GM20000 (cell line): ENCODE measurements at places on chromosomes 2 and 18.

DNA sequence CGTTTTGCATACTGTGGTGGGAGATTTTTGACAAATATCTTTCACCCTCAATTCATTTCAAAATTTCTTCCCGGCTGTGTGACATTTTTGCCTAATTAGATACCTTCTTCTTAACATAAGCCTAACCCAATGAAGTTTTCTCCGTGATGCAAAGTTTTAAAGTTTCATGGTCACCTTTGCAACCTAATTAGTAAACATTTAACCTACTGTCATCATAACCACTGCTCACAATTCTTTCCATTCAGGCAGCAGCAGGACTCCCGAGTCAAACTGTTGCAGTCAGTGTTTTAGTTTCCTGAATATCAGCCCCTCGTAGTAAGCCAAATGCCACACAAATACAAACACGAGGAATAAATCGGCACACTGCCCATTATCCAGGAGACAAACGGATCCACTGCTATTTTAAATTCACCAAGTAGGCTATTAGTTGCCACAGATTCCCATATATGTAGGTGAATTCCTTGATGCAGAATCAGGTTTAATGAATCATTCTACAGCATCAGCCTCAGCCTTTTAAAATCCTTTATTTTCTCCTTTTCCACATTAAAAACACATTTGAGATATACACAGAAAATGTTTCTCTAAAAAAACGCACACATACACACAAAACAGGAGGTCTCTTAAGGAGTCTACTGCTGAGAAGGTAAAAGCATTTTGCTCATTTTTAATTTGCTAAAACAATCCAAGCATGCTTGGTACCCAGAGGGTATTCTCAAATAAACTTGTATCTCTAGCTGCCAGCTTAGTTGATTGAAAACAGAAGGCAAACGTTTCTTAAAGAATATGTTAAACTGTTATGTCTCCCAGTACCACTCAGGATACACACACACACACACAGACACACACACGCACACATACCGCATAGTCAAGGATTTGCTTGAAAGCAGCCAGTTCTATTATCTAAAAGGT lies 106.5 kb upstream of the KCTD1 start:
- DNase-seq: no peak

DNA sequence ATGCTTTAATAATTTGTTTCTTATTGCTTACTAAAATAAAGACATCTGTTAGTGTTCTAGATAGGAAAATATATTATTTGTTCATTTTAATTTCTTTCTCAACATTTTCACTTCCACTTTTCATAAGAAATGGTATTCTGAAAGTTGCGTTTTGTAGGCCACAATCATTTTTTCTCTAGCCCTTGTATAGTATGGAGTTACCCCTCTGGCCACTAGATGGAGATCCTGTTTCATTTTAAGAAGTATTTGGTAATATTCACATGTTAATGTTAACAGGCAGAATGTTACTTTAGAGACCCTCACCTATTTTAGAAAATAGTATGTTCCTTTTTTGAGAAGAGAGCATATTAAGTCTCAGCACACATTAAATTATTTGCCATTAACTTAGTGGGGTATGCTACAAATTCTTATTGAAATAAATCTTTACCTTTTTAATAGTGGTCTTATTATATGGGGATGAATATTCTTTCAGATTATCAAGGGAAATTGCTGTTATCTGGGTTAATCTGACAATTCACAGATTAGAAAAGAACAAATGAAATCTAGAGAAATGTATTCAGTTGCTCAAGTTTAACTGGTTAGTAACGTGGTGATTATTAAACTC lies 73.9 kb upstream of the TTC27 start:
- DNase-seq: peak; percentile 57

DNA sequence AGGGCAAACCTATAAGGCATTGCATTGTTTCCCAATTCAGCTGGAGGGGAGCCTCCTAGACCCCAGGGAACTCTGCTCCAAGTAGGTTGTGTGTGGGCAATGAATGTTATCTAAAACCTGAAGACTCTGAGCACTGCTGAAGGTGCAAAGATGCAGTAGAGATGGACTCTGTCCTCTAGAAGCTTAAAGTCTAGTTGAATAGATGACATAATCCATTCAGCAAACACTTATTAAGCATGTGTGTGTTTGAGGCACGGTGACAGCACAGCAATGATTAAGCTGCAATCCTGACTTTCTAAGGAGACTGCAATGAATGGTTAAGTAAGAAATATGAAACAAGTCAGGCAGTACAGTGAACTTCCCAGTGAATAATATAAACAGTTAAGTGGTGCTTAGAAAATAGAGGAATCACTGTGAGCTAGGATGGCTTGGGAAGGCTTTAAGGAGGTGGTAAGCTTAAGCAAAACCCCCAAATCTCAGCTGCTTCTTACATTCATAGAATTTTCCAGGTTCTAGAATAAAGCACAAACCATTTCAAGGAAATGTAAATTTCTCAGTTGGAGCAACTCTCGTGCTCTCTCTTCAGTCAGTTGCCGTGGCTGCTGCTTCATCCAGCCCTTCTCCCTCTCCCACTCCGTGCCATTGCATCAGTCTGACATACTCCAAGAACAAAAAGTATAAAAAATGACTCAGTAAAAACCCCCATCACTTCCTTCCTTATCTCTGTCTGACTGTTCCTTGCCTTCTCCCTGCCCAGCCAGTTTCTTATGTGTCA lies 19.1 kb downstream of the MXD1 start:
- no peak for DNase-seq

- peak; percentile 51 for DNase-seq
These were observed 558 bp downstream of the TTC39C start for GRCh38 chr18:24014986-24015638.

GRCh38 chr2:202019689-202020450 lies 13.8 kb upstream of the FZD7 start:
- DNase-seq: no peak

GRCh38 chr2:99786636-99787390 lies 297.0 kb upstream of the REV1 start:
- no peak for DNase-seq

DNA sequence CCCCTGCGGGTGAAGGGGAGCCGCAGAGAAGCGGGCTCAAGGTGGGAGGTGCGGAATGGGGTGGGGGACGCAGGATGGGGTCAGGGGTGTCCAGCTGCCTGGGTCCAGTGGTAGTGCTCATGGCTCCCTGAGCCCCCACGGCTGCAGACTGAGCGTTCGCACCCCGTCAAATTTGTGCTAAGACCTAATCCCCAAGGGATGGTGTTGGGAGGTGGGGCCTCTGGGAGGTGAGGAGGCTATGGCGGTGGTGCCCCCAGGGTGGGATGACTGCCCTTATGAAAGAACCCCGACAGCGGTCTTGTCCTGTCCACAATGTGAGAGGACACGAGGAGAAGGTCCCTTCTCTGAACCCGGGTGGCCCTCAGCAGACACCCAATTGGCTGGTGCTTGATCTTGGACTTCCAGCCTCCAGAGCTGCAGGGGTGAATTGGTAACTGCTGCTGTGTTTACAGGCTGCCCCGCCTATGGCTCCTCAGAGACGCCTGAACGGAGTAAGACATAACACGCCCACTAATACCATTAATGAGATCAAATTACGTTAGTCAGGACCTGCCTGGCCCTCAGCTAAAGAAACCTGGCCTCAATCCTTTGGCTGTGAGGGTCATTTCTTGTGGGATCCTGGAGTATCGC lies 42.6 kb downstream of the PXDN start:
- DNase-seq: no peak

DNA sequence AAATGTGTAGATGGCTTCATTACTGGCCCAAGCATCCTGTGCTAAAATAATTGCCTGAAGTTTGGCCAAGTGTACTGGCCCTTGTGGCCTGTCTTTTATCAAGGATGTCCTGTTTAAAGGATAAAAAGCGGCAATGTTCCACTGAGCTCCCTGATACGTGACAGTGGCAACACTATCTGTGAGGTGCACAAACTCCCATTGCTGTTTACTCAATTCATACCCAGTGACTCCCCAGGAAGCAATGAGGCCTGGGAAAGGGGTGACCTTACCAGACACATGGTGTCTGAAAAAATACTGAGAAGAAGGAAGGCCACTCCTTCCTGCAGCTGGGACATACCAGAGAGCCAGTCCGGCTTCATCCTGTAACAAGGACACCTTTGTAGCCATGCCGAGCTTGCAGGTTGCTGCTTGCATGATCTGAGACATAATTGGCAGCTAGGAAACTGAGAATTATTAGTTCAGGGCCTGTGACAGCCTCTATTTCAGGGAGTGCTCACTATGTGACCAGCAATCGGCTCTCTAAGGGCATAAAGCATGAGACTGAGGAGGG lies 198.5 kb upstream of the LRATD1 start:
- no peak for DNase-seq

GRCh38 chr18:29063346-29063745 lies 886.4 kb upstream of the CDH2 start:
- DNase-seq: no peak

- peak; percentile 78 for DNase-seq
These were observed 17.9 kb downstream of the CAPN10 start for GRCh38 chr2:240604291-240604938.

GRCh38 chr2:201298462-201299052 lies 38.2 kb downstream of the CASP8 start:
- no peak for DNase-seq

DNA sequence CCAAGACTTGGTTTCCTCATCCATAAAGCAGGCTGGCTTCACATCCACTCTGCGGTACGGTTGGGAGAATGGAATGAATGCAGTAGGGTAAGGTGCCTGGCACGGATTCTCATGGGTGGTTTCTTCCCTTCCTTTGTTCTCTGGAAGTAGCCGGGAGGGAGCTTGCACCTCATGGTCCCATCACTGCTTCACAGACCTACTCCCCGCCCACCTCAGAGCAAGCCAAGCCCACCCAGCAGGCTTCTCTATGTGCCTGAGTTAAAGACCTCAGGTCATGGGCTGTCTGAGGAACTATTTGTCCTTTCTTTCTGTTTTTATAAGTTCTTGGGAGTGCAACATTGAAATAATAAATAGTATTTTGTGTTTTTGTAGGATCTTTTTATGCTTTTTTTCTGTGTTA lies 3.5 kb downstream of the DCDC2C start:
- no peak for DNase-seq

DNA sequence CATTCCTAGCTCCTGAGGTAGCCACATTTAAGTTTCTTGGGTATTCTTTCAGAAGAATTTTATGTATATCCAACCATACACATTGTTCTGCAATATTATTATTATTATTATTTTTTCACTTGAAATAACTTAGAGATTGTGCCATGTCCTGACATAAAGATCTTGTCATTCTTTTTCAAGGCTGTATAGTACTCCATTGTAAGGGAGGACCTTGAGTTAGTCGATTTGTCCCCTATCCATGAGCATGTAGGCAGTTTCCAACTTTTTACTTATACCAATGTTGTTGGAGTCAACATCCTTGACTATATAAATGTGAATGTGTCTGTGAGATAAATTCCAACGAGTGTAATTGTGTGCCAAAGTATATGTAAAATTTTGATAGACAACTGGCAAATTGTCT lies 891 bp upstream of the EGR4 start:
- DNase-seq: no peak

GRCh38 chr2:23422089-23423061 lies 37.4 kb downstream of the KLHL29 start:
- DNase-seq: no peak

DNA sequence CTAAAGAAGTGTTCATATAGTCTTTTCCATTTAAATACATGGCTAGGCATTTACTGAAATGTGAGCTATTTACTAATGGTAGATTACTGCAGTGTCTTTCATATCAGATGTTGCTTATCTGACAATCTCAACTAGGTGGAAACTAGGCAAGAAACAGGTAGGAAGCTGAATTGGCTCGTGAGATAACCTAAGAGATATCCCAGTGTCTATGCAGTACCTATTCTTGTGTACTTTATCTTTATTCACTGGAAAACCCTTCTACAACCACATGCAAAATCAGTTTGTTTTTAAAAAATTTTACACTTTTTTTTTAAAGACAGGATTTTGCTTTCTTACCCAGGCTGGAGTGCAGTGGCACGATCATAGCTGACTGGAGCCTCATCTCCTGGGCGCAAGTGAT lies 63.8 kb downstream of the PLCL1 start:
- no peak for DNase-seq

DNA sequence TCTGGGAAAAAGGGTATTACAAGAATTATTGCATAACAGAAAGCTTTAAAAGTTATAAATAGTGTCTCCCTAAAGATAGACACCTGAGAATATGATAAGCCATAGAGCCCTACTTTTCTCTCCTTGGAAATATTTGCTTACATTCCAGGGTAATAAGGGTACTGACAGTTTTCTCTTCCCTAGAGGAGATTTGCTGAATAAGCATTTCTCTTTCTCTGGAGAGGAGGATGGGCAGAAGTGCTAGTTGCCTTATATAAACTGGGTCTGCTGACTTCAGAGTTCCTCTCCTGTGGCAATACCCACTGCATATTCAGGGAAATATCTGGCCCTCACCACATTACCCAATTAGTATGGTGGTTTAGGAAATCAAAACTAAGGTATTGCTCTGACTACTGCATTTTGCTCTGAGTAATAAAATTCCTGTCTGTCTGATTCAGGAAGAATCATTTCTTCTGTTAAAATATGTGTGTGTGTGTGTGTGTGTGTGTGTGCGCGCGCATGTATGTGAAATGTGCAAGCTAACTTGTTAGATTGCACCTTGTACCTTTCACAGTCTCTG lies 1391.3 kb downstream of the DSC3 start:
- DNase-seq: no peak

DNA sequence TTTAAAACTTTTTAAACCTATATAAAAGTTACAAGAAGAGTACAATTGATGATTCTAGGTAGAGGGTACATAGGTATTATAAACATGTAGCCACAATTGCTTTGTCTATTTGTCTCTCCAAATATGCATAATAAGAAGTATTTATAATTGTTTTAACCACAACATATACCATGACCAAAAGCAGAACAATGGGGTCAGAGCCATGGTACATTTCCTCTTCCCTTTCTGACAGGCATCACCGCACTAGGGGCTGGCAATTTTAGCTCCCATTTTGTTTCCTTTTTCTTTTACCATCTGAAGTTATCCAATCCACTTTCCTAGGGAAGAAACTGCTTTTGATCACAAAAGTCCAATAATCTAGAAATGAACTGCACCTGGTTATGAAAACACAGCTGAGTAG lies 49.3 kb downstream of the TMX3 start:
- no peak for DNase-seq

GRCh38 chr2:75317316-75317715 lies 118.0 kb upstream of the TACR1 start:
- no peak for DNase-seq

- DNase-seq: no peak
These were observed 22.0 kb downstream of the EFHD1 start for GRCh38 chr2:232655392-232655791.

GRCh38 chr2:68909793-68910674 lies 38.8 kb upstream of the BMP10 start:
- DNase-seq: peak; percentile 68

GRCh38 chr2:233638836-233639235 lies 2.6 kb downstream of the UGT1A10 start:
- no peak for DNase-seq

- DNase-seq: no peak
These were observed 21.9 kb upstream of the CCDC141 start for GRCh38 chr2:179071810-179072355.
